ENCODE measurements at places on chromosomes 16 and 17.

- DNase-seq: no peak
Measured at GRCh38 chr17:18039535-18040260, 490 bp downstream of the GID4 start.

- DNase-seq: no peak
Measured at GRCh38 chr17:37824534-37825485, 80.0 kb upstream of the HNF1B start.

GRCh38 chr17:5286846-5287245 is 4.8 kb downstream of the RABEP1 start:
- no peak for DNase-seq

DNA sequence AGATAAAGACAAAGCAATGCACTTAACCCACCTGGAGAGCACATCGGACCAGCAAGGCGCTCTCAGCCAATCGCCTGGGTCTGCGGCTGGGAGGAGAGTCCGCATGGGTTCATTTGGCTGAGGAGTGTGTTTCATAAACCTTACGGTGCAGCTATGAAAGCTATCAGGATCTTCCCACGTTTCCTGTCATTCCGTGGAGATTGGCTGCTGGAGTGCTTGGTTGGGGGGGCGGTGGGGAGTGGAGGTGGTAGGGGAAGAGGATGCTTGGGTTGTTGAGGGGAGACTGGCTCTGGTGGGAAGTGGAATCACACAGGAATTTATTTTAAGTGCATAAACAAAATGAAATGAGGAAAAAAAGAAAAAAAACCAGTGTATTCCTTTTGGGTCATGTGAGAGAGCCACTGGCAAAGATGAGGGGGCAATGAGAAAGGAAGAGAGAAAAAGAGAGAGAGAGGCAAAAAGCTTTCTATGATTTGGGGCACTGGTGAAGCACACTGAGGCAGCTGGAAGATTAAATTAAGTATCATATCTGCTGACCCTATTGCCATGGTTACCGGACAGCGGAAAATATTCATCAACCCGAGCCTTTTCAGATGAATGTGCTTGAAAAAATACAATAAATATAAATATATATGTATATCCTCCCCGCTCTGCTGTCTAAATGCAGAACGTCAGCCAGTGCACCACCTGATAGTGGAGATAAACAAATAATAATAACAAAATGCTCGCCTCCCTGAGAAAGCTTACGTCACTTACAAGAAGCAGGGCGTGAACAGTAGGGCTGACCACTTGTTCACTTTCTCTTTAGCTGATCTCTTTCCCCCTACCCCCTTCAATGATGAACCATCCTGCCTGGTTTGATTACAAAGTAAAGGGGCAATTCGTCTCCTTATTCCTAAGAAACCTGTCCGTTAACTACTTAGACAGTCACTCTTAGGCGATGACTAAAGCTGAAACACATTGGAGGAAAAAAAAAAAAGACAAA is 457.0 kb upstream of the ZFHX3 start:
- no peak for DNase-seq

DNA sequence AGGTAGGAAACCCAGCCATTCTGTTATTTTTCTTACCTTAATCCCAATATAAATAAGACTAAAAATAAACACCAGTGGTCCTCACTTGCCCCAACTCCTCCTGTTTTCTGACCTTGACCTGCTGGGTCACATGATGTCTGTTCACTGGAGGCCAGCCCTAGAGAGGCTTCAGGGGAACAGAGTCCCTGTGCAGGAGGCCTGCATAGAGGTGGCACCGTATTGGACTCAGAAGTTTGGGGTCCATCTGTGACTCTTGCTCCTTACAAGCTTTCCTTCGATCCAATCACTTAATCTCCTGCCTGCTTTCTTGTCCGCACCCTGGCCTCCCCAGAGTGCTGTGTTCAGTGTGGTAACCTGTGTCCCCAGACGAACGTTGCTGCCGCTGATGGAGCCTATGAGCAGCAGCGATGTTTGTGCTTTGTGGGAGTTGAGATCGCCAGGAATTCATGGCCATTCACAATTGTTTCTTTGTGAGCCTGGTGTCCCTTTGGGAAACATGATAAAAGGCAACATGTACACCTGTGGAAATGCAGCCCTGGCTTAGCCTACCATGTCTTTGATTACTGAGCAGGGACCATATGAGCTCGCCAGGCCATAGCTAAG is 4.7 kb downstream of the IGSF6 start:
- no peak for DNase-seq

DNA sequence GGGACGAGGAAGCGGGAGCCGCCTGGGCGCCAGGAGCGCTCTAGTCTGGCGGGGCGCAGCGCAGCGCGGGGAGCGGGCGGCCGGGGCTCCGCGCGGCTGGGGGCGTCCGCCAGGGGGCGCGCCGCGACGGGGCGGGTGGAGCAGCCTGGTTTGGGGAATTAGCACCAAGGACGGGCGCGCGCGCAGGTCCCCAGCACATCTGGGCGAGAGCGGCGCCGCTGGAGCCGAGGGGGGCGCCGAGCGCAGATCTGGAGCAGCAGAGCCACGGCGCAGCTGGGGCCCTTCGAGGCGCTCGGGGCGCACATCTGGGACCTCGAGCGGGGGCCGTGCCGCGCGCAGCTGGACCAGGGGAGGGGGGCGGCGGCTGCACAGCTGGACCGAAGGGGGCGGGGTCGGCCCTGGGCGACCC is at the start of gene NXPH3:
Gene NXPH3 (plus strand): TSS at position 193 of the 409 bp plus-strand sequence. CDS start 349 bp downstream, outside the sequence.
- peak; percentile 39 for DNase-seq

DNA sequence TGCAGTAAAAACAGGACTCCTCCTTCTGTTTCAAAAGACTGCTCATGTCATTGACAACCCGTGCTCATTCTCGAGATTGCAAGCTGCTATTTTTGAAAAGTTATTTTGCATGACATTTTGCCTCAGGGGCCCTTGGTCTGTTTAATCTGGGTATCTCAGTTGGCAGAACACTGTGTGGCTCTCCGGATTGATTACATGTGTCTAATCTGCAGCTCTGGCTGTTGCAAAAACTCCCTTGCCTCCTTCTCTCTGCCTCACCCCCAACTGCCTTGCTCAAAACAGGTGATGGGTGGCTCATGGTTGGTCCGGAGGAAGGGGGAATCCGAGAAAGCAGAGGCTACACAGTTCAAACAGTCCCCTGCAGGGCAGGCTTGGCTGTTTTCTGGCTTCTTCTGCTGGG is 25.3 kb downstream of the GINS3 start:
- no peak for DNase-seq

DNA sequence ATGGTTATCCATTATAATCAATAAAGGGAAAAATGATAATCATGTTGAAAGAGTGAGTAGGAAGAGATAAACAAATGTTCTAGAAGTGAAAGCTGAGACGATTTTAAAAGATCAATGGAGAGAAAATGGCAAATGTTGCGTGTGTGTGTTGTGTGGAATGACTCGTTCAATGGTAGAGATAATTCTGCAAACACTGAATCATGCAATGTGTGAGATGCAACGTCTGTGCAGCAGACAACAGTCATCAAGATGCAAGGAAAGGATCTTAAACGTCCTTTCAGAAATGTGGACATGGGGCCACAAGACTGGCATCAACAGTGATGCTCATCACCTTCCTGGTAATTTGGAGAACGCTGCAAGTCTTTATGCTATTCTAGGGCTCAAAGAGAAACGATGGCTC is 124.4 kb downstream of the CDYL2 start:
- DNase-seq: no peak

- no peak for DNase-seq
Measured at GRCh38 chr16:10584981-10585438, 4.6 kb upstream of the EMP2 start.

DNA sequence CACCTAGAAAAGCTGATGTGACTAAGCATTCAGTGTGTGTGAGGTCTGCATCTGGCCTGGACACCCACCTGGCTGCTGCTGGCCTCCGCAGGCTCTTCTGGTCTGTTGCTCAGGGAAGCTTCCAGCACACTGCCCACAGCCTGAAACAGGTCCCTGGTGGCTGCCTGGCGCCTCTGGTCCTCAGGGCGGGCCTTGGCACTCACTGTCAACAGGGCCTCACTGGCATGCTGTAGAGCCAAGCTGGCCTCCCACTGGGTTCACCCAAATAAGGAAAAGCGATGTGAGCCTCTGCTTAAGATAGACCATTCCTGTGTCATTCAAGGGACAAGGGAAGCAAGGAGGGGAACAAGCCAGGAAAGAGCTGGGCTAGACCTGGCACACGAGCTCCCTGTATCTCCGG is 70.6 kb upstream of the BCO1 start:
- DNase-seq: no peak

- DNase-seq: no peak
Measured at GRCh38 chr16:85142129-85142513, 29.8 kb upstream of the CIBAR2 start.

DNA sequence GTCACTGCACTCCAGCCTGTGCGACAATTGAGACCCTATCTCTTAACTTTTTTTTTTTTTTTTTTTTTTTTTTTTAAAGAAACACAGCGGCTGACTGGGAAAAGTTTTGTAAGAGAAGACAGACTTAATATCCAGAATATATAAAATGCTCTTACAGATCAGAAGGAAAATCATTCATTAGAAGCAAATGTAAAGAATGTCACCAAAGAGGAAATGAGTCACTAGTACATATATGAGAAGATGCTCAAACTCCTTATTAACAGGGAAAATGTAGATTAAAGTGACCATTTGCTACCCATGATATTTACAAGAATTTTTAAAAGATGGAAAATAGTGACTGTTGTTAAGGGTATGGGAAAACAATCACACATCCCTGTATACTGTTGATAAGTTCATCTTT is 48.9 kb downstream of the RABEP1 start:
- no peak for DNase-seq

GRCh38 chr16:8673611-8674412 is 605 bp upstream of the ABAT start:
- peak; percentile 4 for DNase-seq

DNA sequence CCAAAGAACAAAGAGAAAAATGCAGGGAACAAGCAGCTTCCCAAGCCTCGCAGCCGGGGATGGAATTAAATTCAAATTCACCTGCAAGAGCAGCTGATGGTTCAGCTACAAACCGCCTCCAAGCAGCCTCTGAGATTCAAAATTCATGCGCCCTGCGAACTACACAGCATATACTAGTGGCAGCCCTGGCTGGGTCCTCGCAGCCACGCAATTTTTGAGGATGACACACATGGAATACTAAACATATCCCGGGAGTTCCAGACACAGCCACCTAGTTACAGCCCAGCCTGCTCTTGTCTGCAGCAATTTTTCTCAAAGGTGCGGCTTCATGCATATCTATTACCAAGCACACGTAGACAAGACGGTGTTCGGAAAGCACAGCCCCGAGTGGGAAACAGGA is 35.9 kb upstream of the KIFC3 start:
- DNase-seq: no peak
